Stimulated activated CD4-positive, alpha-beta T cell treated with anti-CD3 and anti-CD28 coated beads, Interleukin-1b, Interleukin-23, amount 100 ng/mL, for 4 hours (primary cell): ENCODE measurements at places on chromosomes 1 and 21.

DNA sequence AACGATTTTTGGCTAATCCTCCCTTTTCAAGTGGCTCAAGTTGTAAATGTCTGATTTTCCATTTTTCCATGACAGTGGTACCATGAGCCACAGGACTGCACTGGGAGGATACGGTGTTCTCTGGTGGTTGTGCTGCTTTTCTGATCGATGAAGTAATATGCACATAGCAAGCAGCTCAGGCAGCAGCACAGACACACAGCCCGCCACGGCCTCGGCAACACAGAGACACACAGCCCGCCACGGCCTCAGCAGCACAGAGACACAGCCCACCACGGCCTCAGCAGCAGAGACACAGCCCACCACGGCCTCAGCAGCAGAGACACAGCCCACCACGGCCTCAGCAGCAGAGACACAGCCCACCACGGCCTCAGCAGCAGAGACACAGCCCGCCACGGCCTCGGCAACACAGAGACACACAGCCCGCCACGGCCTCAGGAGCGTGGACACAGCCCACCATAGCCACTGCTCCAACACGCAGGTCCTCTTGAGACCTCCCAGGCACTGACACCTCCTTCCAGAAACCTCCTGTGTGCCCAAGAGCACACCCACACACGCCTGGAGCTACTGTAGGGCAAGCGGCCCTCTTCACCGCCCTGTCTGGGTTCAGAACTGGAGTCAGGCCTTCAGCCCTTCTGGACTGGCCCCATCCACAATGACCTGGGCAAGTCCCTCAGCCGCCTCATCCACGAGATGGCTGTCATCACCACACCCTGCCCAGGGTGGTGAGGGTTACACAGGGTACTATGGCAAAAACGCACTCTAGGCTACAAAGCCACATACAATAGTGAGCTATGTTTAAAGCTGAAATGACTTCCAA, 10.4 kb downstream of the PTTG1IP start:
- no peak for DNase-seq

- DNase-seq: no peak
Observed at GRCh38 chr1:66354311-66355201, 179.4 kb upstream of the SGIP1 start.

GRCh38 chr1:226134170-226135058, 52.1 kb downstream of the ACBD3 start:
- DNase-seq: no peak

DNA sequence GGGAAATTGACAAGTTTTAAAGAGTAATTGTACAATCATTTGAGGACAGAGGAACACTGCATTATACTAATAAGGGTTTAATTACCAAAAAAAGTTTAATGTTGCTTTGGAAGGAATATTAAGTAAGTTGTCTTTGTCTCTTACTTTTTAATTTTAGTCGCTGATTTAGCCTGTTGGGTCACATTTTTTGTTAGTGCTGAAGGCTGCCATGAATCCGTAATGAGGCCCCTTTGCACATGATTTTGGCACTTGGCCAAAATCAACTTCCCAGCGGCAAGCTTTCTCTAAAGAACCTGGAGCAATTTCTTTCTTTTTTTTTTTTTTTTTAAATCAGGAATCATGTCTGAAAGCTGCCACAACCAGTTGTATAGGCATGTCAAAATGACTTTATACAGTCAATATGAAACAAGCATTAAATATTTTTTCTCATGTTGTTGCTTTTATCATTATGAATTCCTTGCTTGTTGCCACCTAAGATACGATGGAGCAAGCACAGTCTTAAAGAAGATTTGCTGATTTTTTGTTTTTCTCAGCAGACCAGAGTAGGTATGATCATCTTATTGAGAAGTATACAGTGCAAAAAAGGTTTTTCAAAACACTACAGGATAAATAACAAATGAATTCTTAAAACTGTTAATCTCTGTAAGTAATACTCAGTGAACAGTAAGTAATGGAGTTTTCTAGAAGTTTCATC, 690.4 kb downstream of the USP25 start:
- no peak for DNase-seq

GRCh38 chr1:4083231-4084047, 183.4 kb upstream of the C1orf174 start:
- DNase-seq: no peak

DNA sequence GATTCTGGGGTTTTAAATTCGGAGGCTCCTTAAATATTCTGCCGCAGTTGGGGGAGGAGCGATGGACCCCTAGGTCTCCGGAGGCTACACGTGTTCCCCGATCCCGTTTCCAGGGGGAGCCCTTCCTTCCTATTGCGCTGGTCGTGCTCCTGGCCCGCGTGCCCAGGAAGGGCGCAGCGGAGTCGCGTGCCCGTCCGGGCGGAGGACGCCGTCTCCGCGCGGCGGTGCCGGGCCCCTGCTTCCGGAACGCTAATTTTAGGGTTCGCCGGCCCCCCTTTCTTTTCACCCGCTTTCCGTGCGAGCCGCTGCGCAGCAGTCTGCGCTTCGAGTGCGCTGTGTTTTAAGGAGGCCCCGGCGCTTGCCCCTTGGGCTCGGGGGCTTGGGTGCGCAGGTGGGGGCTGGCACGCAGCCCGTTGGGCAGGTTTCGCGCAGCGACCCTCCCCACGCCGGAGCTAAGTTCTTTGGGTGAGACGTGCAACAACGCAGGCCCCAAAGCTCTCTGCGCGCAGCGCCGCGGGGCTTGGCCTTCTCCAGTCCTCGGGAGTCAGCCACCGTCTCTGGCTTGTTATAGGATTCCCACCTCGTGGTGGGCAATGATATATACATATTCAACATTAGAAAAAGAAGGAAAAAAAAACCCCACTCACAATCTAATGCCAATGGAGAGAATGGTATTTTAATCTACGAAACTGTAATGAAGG, 43.5 kb upstream of the DNAJC6 start:
- no peak for DNase-seq

GRCh38 chr1:68814067-68814466, 317.2 kb upstream of the DEPDC1 start:
- no peak for DNase-seq

DNA sequence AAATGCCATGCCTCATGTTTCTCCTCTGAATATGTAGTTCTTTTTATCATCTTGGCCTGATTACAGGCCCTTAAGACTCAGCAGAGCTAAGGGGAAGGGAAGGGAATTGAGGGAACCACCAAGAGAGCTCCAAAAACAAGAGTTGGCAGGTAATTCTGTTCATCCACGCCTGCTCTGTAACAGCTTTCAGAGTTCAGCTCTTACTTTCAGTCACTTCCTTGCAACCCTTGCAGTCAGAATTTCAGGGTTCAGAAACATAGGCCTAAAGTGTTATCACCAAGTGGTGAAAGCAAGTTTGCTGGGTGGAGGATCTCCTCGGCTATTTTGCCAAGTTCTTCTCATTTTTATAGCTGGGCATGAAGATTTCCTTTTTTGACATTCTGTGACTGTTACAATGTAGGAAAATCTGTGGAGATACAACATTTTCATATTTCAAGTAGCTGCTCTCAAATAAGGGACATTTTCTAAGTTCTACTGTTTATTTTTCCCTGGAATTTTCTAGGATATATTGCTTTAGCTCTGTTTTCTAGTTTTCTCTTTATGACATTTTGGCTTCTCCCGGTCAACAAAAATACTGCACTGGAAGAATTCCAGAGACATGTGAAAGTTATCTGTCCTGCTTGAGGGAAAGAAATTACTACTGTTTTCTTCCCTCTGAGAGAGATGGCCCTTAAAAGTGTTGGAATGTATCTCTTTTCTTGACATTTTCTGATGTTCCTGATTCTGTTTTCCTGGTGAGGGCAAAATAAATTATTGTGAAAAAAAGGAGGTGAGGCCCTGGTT, 251.8 kb upstream of the ST6GALNAC5 start:
- no peak for DNase-seq

GRCh38 chr1:209626346-209627026, 25.7 kb downstream of the LAMB3 start:
- no peak for DNase-seq

DNA sequence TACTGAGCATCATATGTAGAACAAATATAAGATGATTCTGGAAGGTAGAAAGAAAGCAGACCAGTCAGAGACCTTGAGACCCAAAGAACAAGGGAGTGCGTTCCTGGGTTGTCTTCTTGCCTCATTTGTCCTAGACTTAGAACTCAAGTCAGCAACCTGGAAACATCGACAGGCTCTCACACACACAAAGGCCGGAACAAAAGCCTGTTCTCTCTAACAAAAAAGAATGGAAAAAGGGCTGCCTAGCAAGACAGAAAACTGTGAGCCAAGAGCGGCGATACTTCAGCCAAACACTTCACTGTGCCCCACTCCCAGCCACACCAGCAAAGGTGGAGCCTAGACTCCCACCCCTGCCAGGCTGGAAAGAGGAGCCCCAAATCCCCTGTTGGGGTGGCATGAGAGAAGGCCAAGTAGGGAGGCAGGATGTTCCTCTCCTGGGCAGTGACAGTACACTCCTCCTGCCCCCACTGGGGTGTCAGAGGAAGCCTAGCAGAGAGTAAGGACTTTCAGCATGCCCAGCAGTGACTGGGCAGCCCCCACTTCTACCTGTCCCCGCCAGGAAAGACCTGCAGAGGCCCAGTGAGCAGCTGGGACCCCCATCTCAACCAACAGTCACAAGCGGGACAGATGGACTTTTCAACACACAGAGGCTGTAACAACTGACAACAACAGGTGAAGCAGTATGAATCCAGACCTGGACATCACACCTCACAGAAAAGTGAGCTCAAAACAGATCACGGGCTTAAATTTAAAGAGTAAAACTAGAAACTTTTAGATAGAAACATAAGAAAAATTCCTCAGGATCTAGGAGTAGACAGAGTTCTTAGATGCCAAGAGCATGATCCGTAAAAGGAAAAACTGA, 33.0 kb downstream of the MRAP start:
- DNase-seq: no peak

DNA sequence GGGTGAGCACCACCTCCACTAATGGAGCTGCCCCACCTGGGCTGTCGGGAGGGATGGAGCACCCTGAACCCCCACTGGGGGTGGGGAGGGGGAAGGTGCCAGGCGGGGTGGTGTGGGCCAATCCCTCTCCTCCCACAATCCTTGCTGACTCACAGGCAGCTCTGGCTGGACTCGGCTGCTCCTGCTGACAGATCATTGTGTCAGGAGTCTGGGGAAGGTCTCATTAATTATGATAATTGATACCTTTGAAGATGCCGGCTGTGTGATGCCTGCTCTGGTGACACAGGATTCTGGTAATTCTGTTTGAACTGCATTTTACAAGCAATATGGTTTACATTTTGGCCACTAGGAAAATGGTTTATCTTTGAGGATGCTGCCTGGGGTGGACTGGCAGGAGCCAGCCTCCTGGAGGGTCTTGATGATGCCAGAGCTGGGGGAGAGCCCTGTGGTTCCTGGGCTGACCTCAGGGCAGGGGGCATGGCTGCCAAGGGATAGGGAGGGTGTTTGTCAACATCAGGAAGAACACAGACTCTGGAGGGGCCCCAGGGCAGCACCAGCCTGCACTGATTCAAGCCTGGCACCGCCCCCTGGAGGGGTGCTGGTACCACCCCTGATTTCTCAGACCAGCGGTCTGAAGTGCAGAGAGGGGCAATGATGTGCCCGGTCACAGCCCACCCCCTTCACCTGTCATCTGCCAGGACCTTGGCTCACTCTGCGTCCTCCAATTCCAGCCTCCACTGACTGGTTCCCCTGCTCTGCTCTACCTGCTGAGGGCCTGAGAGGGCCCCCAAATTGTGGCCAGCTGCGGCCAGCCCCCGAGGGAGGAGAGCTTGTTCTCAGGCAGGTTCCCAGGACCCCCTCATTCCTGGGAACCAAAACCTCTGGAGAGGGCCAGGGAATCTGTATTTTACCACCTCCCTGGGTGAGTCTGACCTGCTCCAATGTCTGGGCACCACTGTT, 338.8 kb downstream of the MATN1 start:
- DNase-seq: no peak

GRCh38 chr1:214473387-214473786, 78.0 kb downstream of the PTPN14 start:
- DNase-seq: no peak

DNA sequence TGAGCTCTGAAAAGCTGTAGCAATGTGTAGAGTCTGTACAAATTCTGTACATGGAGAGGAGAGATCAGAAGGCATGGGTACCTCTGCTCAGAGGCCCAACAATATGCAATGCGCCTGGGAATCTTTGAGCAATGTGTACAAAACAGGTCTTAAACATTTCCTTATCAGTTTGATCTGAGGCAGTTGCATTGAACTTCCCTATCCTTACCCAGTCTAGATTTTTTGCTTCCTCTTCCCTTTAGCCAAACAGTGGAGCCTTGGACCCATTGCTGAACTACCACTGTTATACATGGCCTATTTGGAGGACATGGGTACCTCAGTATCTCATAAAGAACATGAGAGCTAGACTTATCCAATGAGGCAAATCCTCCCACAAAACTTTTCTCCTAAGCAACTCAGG, 12.6 kb upstream of the MNDA start:
- no peak for DNase-seq

- no peak for DNase-seq
Observed at GRCh38 chr1:107954126-107954525, 10.9 kb downstream of the VAV3 start.

- no peak for DNase-seq
Observed at GRCh38 chr1:181134543-181135436, 46.3 kb downstream of the IER5 start.

- DNase-seq: no peak
Observed at GRCh38 chr1:73044241-73045036, 762.1 kb upstream of the NEGR1 start.

DNA sequence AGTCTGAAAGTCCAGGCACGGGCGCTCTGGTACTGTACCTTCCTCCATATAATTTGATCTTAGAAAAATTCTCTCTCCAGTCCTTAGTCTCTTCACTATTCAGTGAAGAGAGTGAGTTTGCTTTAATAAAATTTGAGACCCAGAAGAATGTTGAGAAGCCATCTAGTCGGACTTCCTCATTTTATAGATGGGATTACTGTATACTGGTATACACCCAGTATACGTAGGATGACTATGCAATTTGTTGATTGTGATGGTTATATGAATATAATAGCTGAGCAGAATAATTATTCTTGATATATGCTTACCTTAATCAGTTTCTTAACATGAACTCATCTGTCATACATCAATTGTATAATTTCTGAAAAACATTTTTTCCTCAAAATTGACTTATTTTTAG, 328.0 kb upstream of the B3GALT2 start:
- no peak for DNase-seq

DNA sequence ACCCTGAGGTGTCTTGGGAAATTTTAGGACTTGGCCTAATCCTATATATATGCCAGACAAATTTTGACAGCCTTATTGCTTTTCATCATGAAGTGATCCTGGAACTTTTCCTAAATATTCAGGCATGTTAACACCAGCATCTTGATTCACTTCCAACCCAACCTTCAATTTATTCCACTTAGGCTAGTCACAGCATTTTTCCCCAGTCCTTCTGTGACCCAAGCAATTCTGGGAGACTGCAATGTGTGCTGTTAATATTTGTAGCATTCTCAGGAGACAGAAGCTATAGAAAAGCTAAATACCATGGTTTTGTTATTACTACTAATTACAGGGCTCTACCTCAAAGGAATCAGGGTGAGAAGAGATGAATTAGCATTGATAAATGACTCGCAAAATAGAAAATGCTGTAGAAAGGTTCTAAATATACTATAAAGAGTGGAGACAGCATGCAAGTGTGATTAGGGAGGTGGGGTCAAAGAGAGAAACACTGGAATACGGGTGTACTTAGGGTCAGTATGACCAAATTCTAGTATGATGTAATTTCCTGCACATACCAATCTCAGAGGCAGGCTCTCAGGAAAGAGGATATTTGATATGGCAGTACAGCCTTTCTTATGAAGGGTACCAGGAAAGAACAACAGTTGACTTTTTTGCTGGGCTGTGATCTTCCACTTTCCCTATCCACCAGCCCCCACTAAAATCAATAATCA, 29.1 kb downstream of the PRRX1 start:
- no peak for DNase-seq

GRCh38 chr1:172895761-172896160, 155.0 kb downstream of the TNFSF18 start:
- no peak for DNase-seq

- peak; percentile 6 for DNase-seq
Observed at GRCh38 chr1:193448682-193449461, 262.5 kb upstream of the B3GALT2 start.
